ENCODE measurements at places on chromosomes 2 and 18. TPM values are rescaled to one million over a fixed set of nuclear protein-coding genes. Genes with fewer than 3 reads are reported as not detected.

Gene TNFRSF11A
- 43.0 TPM for total RNA-seq

Gene NXPH2
- total RNA-seq, result not detected

Gene CABYR
- 0.16 TPM for total RNA-seq

- no peak for DNase-seq
- H3K4me1 ChIP-seq, result no peaks in the 10 kb centered on the region
- no peak overlapping the region for H3K4me3 ChIP-seq
- peaks cover 2% of the 10 kb centered on the region for H3K27me3 ChIP-seq
- H3K27ac ChIP-seq, result no peak overlapping the region
Measured at GRCh38 chr2:128214866-128215460, 103.7 kb downstream of the HS6ST1 start.

- H3K4me1 ChIP-seq, result peaks cover 46% of the 10 kb centered on the region
- H3K27ac ChIP-seq, result no peak overlapping the region
- peaks cover 6% of the 10 kb centered on the region for H3K27me3 ChIP-seq
Measured at GRCh38 chr2:231522418-231523180, 7.6 kb downstream of the NMUR1 start.

Gene GCG
- not detected for total RNA-seq

Gene TMEM169
- total RNA-seq, result 1.3 TPM

DNA sequence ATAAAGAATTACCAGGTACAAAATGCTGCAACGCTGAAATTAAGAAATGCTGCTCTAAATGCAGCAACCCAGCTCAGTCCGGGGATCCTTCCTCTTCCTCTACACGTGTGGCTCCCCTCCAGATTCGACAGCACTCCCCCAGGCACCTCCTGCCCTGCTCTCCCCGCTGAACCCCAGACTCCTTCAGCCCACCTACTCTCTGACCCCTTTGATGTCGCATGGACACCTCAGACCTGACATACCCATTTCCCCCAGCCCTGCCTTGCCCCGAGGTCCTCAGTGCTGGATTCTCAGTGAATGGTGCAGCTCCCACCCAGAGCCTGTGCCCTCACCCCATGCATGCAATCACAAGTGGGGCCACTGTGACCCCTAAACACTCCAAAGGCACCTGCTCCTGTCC is 4.6 kb upstream of the ADRA2B start:
- peaks cover 11% of the 10 kb centered on the region for H3K4me1 ChIP-seq
- H3K27me3 ChIP-seq, result peaks cover 29% of the 10 kb centered on the region
- no peak for DNase-seq

DNA sequence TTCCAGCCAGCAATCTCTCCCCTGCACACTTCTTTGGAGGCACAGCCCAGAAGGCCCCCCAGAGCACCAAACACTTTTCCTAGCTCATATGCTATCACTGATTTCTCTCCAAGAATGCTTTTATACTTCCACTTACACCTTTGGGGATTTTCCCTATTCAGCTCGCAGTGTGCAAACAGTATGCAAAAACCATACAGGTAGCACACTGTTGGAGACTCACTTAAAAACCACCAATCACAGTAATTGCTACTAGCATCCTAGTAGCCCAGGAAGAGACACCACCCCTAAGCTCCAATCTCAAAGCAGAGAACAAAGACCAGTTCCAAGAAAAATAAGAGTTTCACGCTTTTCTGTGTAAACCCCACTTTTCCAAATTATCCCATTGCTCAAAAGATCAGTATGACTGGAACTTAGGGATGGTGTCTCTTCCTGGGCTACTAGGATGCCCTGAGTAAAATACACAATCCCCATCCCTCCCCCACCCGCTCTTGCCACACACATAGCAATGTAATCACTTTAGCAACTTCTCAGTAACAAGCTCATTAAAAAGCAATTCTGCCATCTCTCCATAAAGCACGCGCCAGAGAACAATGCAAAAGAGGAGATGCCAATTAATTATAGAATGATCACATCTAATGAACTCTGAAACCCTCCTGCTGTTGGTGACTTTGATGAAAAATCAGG is 43.0 kb downstream of the KLF7 start:
- H3K4me1 ChIP-seq, result peaks cover 51% of the 10 kb centered on the region
- peaks cover 53% of the 10 kb centered on the region for H3K36me3 ChIP-seq
- H3K27me3 ChIP-seq, result no peaks in the 10 kb centered on the region
- H3K4me3 ChIP-seq, result no peak overlapping the region
- DNase-seq, result no peak

DNA sequence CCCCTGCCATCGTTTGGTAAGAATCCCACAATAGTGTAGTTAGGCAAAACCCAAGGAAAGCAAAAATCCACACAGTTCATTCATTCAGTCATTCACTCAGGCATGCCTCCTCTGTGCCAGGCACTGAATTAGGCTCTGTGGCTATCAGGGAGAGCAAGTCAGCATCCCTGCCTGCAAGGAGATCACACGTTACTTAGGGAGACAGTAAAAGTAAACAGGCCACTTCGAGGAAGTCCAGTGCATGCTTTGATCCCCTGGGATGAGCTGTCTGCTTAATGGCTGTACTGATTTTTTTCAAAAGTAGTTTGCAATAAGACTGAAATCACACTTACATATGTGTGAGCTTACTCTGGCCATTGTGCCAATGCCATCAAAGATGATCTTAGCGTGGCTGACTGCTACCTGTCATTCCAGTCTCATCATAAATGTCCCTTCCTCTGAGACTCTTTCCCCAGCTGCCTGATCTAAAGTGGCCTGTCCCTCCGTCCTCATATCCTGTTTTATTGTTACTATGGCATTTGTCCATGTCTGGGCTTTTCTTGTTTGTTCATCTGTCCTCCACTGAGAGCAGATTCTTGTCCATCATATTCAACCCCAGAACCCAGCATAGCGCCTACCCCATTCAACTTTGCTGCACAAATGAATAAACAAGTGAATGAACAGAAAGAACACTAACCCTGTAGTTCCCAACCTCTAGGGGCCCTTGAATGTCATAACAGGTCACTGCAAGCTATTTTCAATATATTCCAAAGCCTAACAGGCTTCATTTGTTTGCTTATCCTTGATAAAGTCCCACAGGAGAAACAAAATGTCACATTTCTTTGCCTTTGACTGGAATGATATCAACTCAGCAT is 84.1 kb downstream of the GALNT14 start:
- no peak overlapping the region for H3K4me3 ChIP-seq
- H3K4me1 ChIP-seq, result peaks cover 5% of the 10 kb centered on the region
- H3K27me3 ChIP-seq, result peaks cover 1% of the 10 kb centered on the region
- H3K27ac ChIP-seq, result no peak overlapping the region
- H3K36me3 ChIP-seq, result no peaks in the 10 kb centered on the region
- DNase-seq, result no peak

Gene DNER
- total RNA-seq, result not detected

- H3K36me3 ChIP-seq, result peaks cover 11% of the 10 kb centered on the region
- H3K4me3 ChIP-seq, result no peak overlapping the region
- H3K27me3 ChIP-seq, result no peaks in the 10 kb centered on the region
- peaks cover 19% of the 10 kb centered on the region for H3K4me1 ChIP-seq
Measured at GRCh38 chr18:3603421-3604234, 153.7 kb downstream of the TGIF1 start.

DNA sequence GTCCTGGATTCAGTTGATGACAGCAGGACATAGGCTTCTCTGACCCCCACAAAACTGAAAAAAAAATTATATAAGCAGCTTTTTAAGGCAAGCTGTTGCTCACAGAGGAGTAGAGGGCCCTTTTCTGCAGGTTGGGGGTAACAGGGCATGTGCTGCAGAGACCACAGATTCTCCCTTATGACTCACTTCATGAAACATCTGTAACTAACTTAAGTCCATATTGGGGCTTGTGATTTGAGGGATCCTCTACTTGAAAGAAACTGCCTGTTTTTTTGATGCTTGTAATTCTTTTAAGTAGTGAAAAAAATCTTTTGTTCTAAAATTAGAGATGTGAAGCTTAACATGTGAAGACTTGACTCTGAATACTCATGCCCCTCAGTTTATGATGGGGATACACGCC is 33.4 kb downstream of the XRCC5 start:
- peaks cover 69% of the 10 kb centered on the region for H3K36me3 ChIP-seq
- no peak for DNase-seq
- no peaks in the 10 kb centered on the region for H3K27me3 ChIP-seq
- H3K27ac ChIP-seq, result peak overlapping the region; percentile 46
- peaks cover 32% of the 10 kb centered on the region for H3K4me1 ChIP-seq
- no peak overlapping the region for H3K4me3 ChIP-seq

DNA sequence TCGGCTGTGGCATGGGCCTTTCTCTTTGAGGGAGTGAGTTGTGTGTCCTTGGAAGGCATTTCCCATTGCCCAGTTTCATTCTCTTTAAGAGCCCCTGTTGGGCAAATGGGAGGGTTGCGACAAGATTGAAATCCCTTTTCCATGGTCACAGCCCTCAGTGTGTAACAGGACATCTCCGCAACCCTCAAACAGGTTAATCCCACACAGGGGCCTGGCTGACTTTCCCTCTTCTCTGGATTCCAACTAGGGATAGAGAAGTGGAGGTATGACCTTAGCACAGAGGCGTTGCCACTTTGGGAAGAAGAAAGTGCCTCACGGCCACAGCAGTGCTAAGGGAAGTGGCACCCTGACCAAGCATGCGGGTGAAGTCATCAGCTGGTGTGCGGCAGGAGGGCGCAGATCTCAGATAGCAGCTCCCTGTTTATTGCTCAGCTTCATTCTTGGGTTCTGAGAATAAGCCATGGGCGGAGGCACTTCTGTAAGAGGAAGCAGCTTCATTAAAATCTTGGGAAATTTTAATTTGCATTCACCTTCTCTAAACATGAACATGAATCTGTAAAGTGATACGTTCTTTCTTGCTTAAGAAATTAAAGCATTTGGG is 256.5 kb downstream of the GBX2 start:
- H3K4me3 ChIP-seq, result no peak overlapping the region
- no peak for DNase-seq
- H3K4me1 ChIP-seq, result no peaks in the 10 kb centered on the region
- no peaks in the 10 kb centered on the region for H3K36me3 ChIP-seq
- H3K27me3 ChIP-seq, result no peaks in the 10 kb centered on the region
- no peak overlapping the region for H3K27ac ChIP-seq

Gene CIB4
- total RNA-seq, result not detected

DNA sequence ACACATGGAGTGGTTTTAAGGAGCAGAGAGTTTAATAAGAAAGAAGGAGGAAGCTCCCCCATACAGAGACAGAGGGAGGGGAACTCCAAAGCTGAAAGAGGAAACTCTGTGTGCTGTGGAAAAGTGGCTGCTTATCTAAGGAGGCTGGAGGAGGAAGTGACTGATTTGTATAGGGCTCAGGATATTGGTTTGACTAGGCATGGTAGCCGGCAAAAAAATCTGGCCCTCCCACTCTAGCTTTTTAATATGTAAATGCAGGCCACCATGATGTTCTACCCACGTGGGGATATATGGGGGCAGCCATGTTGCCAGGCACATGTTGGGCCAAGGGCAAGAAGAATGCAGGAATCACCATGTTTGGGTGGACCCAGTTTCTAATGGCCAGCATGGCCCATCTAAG is 64.3 kb downstream of the HNMT start:
- no peaks in the 10 kb centered on the region for H3K4me1 ChIP-seq
- no peak overlapping the region for H3K27ac ChIP-seq
- H3K36me3 ChIP-seq, result no peaks in the 10 kb centered on the region
- no peak for DNase-seq

GRCh38 chr2:226885769-226886435 is 50.0 kb downstream of the RHBDD1 start:
- H3K4me3 ChIP-seq, result no peak overlapping the region
- H3K36me3 ChIP-seq, result peaks cover 6% of the 10 kb centered on the region
- peaks cover 1% of the 10 kb centered on the region for H3K4me1 ChIP-seq

GRCh38 chr18:60292186-60292585 is 80.4 kb downstream of the MC4R start:
- no peak for DNase-seq
- no peak overlapping the region for H3K27ac ChIP-seq
- no peak overlapping the region for H3K4me3 ChIP-seq
- no peaks in the 10 kb centered on the region for H3K36me3 ChIP-seq
- no peaks in the 10 kb centered on the region for H3K27me3 ChIP-seq

GRCh38 chr2:220076734-220077133 is 449.3 kb downstream of the SLC4A3 start:
- DNase-seq, result no peak
- H3K27ac ChIP-seq, result no peak overlapping the region
- no peaks in the 10 kb centered on the region for H3K4me1 ChIP-seq
- no peaks in the 10 kb centered on the region for H3K27me3 ChIP-seq
- no peak overlapping the region for H3K4me3 ChIP-seq

DNA sequence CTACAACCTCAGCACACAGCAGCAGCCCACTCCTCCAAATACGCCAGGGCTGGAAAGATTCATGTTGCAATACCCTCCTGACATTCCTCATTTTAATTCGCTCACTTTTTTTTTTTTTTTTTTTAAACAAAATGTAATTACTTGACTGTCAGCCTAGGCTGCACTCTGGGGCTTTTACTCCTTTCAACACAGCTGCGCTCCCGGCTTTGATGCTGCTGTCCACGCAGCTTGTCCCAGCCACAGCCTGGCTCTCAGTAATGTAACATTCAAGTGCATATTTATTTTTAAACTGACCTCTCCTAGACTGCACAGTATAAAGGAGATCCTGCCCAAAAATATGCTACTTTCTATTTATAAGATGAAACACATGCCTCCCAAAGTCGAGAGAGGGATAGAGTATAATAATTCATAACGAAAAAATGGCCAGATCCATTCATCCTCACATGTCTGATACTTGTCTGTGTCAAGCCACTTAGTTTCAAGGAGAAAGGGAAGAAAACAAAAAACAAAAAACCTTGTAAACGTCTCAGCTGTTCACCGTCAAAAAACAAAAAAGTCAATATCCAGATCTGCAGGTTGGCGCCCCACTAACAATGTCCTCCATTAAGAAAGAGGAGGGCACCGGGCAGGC is 949 bp downstream of the CDC42EP3 start:
- H3K36me3 ChIP-seq, result peaks cover 6% of the 10 kb centered on the region
- peaks cover 32% of the 10 kb centered on the region for H3K4me1 ChIP-seq
- H3K27me3 ChIP-seq, result peaks cover 2% of the 10 kb centered on the region
- H3K4me3 ChIP-seq, result peak overlapping the region; percentile 90
- H3K27ac ChIP-seq, result peak overlapping the region; percentile 51

Gene STON1
- total RNA-seq, result 2.1 TPM

- H3K36me3 ChIP-seq, result peaks cover 48% of the 10 kb centered on the region
- peak; percentile 54 for DNase-seq
- H3K4me1 ChIP-seq, result peaks cover 48% of the 10 kb centered on the region
- H3K27me3 ChIP-seq, result no peaks in the 10 kb centered on the region
Measured at GRCh38 chr2:218284106-218284811, 8.0 kb downstream of the TMBIM1 start.

DNA sequence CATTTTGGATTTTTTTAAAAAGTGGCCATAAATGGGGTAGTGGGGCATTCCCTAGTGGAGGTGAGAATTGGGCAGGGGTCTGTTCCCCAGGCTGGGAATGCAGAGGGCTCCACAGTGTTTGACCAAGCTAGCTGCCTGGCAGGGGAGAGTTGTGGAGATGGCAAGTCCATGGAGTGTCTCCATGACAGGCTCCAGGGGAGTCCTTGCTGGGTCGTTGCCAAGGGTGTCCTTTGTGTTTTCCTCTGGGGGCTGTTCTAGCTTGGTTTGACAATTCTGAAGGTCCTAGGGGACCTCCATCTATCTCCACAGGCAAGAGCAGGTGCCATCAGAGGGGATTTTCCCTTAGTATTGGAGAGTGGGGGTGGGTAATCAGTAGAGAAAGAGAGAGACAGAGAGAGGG is 265.3 kb downstream of the DYSF start:
- no peak overlapping the region for H3K4me3 ChIP-seq
- DNase-seq, result no peak
- H3K36me3 ChIP-seq, result no peaks in the 10 kb centered on the region
- H3K27me3 ChIP-seq, result no peaks in the 10 kb centered on the region
- H3K27ac ChIP-seq, result no peak overlapping the region
- H3K4me1 ChIP-seq, result no peaks in the 10 kb centered on the region
